ENCODE measurements at places on chromosomes 7 and 10.
A peak's percentile ranks its signal among the peaks of the same experiment; 100 is the strongest.

- no peak for DNase-seq
These were observed 373.3 kb upstream of the PRKCQ start for GRCh38 chr10:6953271-6953801.

- DNase-seq: no peak
These were observed 93.0 kb upstream of the PCGF5 start for GRCh38 chr10:91127341-91128082.

GRCh38 chr10:23725548-23725947 is 286.7 kb downstream of the OTUD1 start:
- no peak for DNase-seq

- DNase-seq: no peak
These were observed 228.7 kb downstream of the BAMBI start for GRCh38 chr10:28906011-28906411.

DNA sequence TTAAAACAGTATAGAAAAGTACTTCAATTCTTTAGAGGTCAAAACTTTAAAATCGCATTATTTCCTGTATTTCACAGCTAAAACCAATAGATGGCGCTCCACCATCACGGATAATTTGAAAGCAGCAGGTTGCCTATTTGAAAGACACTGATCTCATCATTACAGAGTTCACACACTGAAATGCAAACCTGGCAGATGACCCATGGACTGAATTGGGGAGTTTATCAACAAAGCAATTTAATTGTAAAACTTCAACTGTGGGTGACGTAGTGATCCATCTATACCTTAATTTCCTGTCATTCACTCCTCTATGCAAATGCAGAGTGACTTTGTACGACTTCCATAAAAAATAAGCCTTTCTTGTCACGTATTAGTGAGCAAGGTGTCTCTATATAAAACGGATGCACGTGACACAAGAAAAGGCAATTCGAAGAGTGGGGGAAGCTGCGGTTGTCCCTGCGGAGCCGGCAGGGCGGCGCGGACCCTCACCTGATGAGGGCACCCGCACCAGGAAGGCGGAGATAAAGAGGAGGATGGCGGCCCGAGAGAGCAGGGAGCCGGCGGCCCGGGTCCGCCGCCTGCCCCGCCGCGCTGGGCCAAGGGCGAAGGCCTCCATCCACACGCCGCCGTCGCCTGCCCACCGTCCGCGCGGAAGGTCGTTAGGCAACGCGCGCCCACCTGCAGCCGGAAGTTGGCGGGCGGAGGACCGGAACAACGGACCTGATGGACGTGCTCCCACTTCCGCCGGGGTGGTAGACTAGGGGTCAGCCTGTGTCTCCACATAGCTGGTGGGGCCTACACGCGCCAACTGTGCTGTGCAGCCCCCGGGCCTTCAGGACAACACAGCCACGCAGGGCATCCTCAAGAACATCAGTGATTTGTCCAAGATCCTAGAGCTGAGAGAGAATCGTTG is at the start of gene ZPBP:
Gene ZPBP, minus strand, starts transcription at position 668 of the 913 bp plus-strand sequence. Its CDS starts 52 bp downstream, at position 616.
- peak; percentile 36 for DNase-seq

DNA sequence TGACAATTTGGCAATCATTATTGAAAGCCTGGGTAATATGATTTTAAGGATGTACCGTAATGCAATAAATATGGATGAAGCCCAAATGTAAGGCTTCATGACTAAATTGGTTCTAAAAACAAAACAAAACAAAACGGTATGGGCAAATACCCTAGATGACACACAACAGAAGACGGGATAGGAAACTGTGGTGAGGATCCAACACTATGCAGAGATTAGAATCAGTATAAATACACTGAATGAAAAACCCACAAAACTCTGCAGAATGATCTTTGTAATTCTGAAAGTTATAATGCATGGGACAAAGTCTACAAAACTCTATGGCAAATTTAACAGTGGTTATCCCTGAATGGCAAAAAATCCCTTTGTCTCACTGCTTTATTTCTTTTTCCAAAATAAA is 57.6 kb downstream of the MALSU1 start:
- DNase-seq: no peak

- no peak for DNase-seq
These were observed 139.0 kb downstream of the VIPR2 start for GRCh38 chr7:159005618-159006017.

GRCh38 chr10:6738112-6738768 is 158.2 kb upstream of the PRKCQ start:
- no peak for DNase-seq

DNA sequence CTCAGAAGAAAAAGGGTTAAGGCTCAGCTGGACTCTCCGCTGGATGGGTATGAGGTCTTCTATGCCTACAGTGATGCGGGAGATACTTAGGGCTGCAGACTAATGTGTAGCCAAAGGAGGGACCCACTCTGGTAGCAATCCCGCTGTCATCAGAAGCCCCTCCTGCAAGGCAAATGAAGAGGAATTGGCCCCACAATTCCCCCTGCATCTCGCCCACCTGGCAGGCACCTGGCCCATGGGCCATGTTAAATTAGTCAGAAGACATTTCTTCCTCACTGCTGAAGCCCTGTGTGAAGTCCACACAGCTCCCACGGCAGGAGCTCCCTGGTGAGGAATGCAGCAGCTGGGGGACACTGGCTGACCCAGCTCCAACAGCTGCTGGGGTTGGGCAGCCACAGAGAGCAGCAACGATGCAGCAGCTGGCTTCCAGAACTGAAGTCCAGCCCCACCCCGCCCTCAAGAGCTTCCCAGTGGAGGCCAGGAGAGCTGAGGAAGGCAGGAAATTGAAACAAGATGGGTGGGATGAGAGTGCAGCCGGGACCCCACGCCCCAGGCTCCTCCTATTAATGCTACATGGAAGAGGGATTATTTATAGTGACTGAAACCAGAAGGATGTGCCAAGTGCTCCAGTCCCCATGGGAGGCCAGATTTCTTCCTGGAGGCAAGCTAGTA is 5.5 kb downstream of the VSTM4 start:
- no peak for DNase-seq

GRCh38 chr10:122407375-122408125 is 33.0 kb downstream of the PLEKHA1 start:
- peak; percentile 43 for DNase-seq

DNA sequence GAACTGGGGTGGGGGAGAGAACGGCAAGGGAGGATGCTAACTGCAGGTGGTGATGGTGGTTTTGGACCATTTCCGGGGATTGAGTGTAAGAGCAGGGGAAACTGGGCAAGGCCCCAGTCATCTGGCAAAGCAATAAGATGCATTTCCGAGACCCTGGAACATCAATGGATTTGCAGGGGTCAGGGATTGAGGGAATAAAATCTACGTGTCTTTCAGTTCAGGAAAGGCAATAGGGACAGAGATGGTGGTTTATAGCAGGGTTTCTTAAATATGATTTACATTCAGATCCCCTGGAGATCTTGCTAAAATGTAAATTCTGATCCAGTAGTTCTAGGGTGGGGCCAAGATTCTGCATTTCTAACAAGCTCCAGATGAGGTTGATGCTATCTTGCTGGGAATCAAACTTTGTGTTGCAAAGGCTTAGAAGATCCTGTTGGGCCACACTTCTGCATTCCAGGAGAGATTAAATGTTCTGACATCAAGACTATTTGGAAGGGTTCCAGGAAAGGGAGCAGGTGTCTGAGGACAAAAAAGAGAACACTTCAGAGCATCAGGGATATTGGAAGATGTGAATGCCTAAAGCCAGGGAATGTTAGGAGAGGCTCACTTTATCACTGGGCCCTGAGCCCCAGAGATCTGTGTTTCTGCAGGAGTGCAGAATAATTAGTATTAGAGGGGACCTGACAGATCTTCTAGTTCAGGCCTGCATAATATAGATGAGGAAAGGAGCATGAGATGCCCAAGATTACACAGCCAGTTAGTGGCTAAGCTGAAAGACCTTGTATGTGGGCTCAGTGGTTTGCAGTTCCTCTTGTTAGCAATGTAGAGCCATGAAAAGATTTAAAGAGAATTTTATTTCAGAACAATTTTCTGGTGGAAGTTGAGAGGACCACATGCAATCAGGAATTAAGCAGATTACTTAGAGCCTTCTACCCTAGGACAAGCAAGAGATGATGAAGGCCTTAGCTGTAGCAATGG is 32.4 kb downstream of the BLNK start:
- DNase-seq: no peak

- no peak for DNase-seq
These were observed 51.9 kb upstream of the PTN start for GRCh38 chr7:137395420-137395819.

GRCh38 chr10:79187121-79187940 is 118.6 kb downstream of the ZMIZ1 start:
- no peak for DNase-seq

DNA sequence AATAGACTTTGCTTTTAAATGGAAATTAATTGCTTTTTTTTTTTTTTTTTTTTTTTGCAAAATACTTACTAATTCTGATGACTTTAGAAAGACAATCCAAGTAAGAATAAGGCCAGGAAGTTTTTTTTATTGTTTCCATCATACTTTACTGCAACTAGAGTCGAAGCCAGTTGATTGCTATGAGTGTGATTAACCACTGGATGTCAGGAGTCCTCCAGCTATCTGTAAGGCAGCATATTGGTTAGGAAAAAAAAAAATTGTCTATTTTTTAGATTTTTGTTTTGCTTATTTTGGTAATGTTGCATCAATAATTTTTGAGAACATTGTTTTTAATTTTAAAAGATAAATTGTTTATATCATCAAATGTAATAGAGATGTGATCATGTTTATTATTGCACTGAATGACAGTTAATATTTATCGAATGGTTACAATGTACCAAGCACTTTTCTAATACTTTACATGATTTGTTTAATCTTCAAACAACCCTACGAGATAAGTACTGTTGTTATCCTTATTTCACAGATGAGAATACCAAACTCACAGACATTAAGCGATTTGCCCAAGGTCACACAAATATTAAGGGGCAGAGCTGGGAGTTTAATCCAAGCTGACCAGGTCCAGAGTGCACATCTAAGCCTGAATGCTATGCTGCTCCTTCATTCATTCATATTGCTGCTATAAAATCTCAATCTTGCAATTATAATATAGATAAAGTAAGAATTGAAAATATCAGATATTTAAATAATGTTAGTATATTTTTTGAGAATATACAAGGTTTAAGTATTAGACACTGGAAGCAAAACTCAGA is 19.9 kb upstream of the LMOD2 start:
- DNase-seq: no peak

- DNase-seq: no peak
These were observed 32.5 kb downstream of the GNA12 start for GRCh38 chr7:2811476-2812113.

DNA sequence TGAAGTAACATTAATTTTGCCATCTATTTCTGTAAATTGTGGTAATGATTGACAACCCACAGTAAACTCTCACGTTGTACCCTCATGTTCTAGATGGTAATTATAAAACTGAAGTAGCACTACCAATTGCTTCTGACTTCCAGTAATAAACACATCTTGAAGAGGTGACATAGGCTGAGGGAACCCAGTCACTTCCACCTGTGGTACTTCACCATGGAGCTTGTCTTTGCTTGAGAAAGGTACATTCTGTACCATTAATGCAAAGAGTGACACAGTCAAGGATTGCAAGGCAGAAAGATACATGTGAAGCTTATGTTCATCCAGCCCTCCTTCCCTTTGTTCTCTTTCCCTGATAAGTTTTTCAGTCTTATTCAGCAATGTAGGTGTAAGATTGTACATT is 11.2 kb downstream of the CAPZA2 start:
- no peak for DNase-seq

DNA sequence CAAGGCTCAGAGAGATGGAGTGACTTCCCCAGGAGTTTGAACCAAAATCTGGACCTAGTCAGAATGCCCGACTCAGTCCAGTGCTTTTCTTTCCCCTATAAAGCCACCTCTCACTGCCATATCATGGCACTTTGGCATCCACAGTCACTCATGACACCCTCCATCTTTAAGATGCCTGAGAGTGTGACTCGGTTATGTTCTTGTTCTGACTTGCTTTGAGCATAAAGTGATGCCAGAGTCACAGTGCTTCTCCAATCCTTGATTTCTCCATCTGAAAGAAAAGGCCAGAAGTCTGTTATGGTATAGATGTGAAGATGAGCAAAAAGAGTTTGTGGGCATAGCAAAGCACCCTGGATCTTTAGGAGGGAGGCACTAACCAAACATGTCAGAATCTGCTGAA is 538.1 kb downstream of the SORCS1 start:
- DNase-seq: no peak

GRCh38 chr7:44712012-44712411 is 36.6 kb upstream of the ZMIZ2 start:
- DNase-seq: no peak

- DNase-seq: no peak
These were observed 204.5 kb upstream of the GHITM start for GRCh38 chr10:83934641-83935338.

DNA sequence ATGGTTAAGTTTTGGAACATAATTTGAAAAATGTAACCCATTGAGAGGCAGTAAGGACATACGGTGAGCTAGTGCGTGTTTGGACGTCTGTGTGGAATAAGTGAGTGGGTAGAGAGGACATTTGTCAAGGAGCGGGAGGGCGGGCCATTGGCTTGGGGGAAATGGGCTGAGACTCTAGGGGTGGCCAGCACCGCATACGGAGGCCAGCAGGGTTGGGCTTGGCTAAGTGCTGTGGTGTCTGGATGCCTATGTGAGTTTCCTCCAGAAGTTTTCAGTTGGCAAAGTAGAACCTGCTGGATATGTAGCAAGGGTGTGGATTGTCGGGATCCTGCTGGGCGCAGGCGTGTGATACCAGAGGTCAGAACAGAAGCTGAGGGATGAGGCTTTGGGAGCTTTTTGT is 103.0 kb downstream of the TCF7L2 start:
- DNase-seq: no peak

GRCh38 chr7:25116621-25117020 is 8.4 kb downstream of the CYCS start:
- DNase-seq: no peak

- DNase-seq: no peak
These were observed 34.8 kb upstream of the ZMIZ2 start for GRCh38 chr7:44713680-44714335.

DNA sequence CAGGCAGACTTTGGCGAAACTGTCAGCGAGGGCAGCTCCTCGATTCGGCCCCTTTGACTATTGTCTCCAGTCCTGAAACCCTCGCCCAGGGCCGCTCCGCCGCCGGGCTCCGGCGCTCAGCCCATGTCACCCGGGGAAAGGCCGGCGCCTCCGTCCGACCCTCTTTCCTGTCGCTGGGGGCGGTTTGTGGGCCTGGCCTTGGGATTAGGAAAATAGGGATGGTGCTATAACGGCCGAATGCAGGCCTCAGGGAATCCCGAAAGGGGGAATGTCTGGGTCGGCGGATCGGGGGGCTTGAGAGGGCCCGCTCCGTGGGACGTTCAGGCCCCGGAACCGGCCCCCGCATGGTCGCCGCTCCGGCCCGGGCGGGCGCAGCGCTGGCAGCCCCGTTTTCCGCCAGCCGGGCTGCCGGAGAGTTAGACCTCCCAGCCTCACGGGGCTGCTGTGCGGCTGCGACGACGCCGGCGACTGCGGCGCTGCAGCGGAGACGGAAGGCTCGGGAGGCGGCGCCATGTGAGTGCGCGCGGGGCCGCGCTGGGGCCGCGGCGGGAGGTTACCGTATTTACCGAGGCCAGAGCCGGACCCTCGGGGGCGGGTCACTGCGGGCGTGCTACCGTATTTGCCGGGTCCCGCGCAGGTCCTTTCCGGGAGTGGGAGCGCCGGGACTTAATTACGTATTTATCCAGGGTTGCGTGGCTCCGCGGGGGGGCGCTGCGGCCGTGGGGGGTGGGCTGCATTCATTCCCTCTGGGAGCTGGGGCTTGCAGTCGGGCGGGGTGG is 25.9 kb downstream of the ZNF775 start:
- peak; percentile 81 for DNase-seq
